NCI-H446 treated with DMSO at 0.1 percent for 48 hours (cell line): ENCODE measurements at places on chromosomes 11 and 22.

GRCh38 chr22:46019351-46019750, 42.4 kb upstream of the WNT7B start:
- DNase-seq = no peak

DNA sequence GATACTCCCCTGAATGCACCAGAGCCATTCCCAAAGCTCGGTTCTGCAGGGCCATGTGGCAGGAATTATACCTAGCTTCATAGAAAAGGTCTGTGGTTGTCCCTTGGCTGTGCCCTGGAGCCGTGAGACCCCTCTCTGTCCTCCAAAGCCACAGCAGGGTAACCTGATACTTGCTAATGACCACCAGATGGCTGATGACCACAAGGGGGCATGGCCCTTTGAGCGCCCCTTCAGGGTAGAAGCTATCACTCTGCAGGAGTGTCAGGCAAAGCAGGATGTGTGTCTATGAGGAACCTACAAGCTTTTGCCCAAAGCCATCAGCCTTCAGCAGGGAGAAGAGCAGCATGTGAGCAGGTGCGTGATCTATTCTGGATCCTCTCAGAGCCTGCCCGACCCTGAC, 95.3 kb downstream of the NTM start:
- no peak for DNase-seq

DNA sequence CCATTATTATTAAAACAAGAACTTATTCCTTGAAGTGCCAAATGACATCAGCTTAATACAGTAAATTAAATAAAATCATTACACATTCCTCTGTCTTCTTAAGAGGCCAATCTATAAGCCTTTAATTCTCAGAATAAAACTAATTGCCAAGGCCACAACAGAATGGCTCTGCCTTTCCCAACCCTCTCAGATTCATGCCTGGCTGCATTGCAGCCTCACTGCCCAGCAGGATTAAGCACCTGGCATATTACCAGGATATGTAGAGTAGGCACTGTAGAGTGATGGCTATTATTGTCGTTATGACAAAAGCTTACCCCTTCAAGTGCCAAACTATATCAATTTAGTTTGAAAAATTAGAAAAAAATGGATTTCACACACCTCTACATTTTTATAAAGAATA, 9.4 kb upstream of the CALCA start:
- DNase-seq = no peak

DNA sequence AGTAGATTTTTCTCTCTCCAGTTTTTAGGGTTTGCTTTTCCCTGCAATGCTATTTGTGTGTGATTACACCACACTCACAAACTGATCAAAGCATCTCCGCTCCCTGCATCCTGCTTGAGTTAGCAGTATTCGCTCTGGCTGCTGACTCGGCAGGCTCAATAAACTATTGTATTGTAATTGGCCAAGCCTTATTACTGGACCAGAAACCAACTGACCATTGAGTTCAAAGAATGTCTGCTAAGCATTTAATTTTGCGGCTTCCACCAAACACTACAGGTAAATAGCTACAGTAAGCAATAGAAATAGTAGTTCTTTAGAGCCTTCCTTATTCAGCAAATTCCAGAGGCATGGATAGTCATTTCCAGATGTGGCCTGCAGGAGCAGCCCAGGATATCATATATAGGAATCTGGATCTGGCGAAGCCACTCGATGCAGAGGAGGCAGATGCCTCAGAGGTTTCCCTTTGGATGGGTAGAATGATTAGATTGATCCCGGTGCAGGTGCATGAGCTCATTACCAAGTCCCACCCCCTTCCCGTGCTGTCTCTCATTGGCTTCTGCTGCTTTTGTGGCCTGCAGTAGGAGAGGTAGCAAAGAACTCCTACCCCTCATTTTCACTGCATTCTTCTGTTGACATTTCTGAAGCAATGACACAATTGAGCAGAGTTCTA, 77.3 kb downstream of the COMMD9 start:
- no peak for DNase-seq

DNA sequence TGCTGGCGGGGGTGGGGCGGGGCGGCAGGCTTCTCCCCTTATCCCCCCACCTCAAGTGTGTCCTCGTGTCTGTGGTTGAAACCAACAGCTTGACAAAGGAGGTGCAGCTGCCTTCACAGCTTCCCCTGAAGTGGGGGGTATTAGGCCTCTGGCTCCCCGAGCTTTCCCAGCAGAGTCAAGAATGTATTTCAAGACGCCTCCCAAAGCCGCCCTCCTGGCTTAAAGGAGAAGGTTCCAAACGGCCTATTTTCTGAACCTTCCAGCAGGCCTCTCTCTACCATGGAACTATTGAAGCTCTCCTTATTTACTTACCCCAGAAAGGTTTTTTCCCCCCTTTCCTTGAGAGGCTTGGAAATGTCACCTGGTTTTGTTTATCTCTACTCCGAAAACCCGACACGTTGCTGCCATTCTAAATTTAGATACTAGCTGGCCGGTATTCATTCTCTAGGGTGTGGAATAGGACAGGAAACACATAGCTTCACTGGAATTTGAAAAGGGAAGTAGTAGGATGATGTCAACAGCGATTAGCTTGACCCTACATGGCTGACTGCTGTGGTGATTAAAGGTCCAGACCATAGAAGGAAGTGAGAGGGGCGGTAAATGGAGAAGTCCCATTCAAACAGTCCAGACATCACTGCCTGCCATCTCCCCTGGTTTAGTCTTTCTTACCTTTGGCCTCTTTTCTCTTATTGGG, 671 bp upstream of the PICALM start:
- DNase-seq = no peak
